ENCODE measurements at places on chromosomes 5 and 9. TPM values are rescaled to one million over a fixed set of nuclear protein-coding genes. Genes with fewer than 3 reads are reported as not detected.

PROB1 gene
- 6.7 TPM for total RNA-seq

- no peaks in the 10 kb centered on the region for H3K36me3 ChIP-seq
- peaks cover 7% of the 10 kb centered on the region for H3K4me1 ChIP-seq
- H3K4me3 ChIP-seq, result no peak overlapping the region
- H3K27me3 ChIP-seq, result no peaks in the 10 kb centered on the region
- no peak for DNase-seq
- no peak overlapping the region for H3K27ac ChIP-seq
Observed at GRCh38 chr5:112734597-112734996, 3.1 kb upstream of the APC start.

DNA sequence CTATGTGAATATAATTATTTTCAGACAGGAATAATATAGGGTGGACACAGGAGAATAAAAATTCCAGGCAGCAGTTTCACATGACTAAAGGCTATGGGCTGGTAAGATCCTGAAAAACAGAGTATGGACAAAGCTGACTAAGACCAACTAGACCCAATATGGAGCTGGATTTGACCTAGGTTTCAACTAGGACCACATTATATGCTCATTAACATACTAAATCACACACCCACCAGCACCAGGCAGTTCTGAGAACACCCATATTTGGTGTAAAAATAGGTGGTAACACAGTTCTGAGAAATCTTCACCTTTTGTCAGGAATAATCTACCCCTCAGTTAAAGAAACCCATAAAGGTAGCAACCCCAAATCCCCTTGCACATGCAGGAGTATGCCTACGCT, 64.7 kb downstream of the MAPKAP1 start:
- H3K27me3 ChIP-seq, result no peaks in the 10 kb centered on the region
- no peak overlapping the region for H3K27ac ChIP-seq
- H3K36me3 ChIP-seq, result no peaks in the 10 kb centered on the region
- H3K4me3 ChIP-seq, result no peak overlapping the region

- no peak for DNase-seq
- H3K27me3 ChIP-seq, result no peaks in the 10 kb centered on the region
- H3K27ac ChIP-seq, result no peak overlapping the region
- no peaks in the 10 kb centered on the region for H3K36me3 ChIP-seq
- H3K4me3 ChIP-seq, result no peak overlapping the region
Observed at GRCh38 chr5:41410737-41411136, 99.7 kb downstream of the PLCXD3 start.

DNA sequence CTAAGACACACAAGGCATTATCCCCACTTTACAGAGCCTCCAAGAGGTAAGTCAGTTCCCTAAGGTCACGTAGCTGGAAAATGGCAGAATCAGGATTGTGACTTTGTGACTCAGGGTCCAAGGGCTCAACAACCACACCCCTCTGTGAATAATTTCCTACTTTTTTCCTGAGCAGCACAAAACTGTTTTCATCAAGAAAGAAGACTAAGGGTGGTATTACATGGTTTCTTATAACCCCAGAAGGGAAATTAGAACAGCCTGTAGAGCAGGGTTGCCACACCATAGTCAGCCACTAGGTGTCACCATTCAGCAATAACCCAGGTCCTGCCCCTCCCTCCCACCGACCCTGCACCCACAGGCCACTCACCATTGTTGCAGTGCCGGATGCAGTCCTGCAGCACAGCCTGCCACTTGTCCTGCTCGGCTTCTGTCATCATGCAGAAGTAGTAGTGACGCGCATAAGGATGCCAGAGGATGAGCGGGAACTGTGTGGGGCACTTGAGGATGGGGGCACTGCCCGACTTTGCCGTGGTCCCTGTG, 72.1 kb downstream of the LRSAM1 start:
- H3K27me3 ChIP-seq, result no peaks in the 10 kb centered on the region
- H3K36me3 ChIP-seq, result peaks cover 38% of the 10 kb centered on the region
- peaks cover 35% of the 10 kb centered on the region for H3K4me1 ChIP-seq

FAXDC2 gene
- total RNA-seq, result 20.6 TPM

SOHLH1 gene
- total RNA-seq, result not detected

ANKRD31 gene
- total RNA-seq, result 0.42 TPM

FAT2 gene
- not detected for total RNA-seq

- H3K36me3 ChIP-seq, result no peaks in the 10 kb centered on the region
- peaks cover 17% of the 10 kb centered on the region for H3K4me1 ChIP-seq
- DNase-seq, result no peak
- no peak overlapping the region for H3K27ac ChIP-seq
Observed at GRCh38 chr9:36461323-36461722, 61.3 kb upstream of the RNF38 start.

DNA sequence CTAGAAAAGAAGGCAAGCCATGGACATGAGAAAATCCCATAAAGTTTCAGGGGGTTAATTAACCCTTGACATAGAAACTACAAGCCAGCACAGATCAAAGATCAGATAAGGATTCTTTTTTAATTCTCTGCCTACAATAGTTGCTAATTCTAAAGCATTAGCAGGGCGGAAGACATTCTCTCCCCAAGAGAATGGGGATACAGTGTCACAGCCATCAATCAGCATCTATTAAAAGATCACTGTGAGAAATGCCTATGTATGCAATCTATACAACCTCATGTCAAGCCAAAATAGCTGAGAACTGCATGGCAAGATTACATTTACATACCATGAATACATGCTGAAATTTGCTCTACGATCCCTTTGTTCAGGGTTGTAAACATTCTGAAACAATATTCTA, 14.3 kb downstream of the VLDLR start:
- H3K4me3 ChIP-seq, result no peak overlapping the region
- H3K27ac ChIP-seq, result no peak overlapping the region
- H3K4me1 ChIP-seq, result peaks cover 8% of the 10 kb centered on the region
- no peaks in the 10 kb centered on the region for H3K36me3 ChIP-seq
- DNase-seq, result no peak
- H3K27me3 ChIP-seq, result no peaks in the 10 kb centered on the region

- DNase-seq, result no peak
- no peaks in the 10 kb centered on the region for H3K36me3 ChIP-seq
- H3K4me1 ChIP-seq, result peaks cover 21% of the 10 kb centered on the region
- no peaks in the 10 kb centered on the region for H3K27me3 ChIP-seq
- H3K27ac ChIP-seq, result no peak overlapping the region
- peak overlapping the region; percentile 90 for H3K4me3 ChIP-seq
Observed at GRCh38 chr9:126327714-126328185, 1.1 kb downstream of the MVB12B start.

IFNA2 gene
- total RNA-seq, result not detected

PLPP1 gene
- total RNA-seq, result 274 TPM

KCTD16 gene
- 0.53 TPM for total RNA-seq
